ENCODE measurements at places on chromosomes 11 and 22.

DNA sequence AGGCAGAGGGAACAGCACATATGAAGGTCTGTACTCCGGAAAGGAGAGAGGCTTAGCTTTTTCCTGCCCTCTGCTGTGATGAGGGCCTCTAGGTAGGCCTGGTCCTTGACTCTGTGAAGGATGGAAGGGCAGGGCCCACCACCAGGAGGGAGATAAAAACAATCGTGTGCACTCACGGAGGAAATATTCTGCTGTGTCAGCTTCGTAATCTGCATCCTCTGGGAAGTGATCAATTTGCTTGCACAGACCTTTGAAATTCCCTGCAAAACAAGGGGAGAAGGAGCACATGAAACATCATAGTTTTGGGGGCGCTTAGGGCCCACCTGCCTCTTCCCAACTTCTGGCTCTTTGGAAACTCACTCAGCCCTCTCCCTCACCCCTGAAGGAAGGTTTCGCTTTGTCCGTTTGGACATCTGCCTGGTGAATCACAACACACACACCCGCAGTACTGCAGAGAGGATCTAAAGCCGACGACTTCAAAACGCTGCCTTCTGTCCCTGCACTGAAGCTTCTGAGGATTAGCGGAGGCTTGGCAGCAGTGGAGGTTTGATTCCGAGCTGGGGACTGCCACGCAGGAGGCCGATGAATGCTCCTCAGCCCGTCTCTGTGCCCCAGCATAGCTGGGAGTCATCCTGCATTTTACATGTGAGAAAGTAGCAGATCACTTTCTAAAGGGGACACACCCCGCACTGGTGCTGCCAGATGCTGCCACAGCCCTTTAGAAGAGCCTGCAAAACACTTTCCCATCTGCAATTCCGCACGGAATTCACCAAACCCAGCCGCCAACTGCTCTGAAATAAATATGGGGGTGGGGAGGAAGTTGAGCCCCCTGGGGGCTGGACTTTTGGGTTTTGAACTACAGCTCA lies 58.6 kb upstream of the EIF3D start:
- no peak for DNase-seq

DNA sequence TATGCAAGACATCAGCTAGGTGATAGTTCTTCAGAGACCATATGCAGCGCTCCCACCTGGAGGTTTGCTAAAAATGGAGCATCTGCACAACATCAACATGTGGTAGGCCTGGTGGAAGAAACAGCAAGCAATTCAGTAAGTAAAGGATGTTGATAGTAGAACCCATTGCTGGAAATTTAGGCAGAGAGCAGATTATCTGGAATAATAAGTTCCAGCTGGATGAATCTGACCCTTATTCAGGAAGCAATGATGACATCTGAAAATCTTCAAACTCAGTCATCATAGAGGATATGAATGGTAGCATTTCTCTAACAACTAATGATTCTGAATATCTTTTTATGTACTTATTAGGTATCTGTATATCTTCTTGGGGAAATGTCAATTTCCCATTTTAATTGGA lies 225.2 kb upstream of the ANO3 start:
- no peak for DNase-seq

DNA sequence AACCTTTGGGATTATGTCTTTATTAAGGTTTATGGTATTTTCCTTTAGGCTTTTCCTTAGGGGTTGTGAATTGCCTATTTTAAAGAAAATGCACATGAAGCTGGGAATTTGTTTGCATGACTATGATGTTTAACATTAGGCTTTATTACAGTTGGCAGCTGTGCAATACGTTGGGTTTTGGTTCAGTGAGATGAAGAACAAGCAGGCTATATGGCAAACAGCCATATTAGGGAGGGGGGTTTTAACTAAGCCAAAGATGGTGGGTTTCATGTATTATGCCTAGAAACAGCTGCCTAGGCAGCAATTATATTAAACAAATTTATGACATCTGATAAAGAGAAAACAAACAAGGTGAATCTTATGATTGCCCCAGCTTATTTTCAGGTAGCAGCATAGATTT lies 880.8 kb downstream of the FAM181B start:
- no peak for DNase-seq

- no peak for DNase-seq
These were observed 35.0 kb downstream of the SGSM3 start for GRCh38 chr22:40405178-40406062.

GRCh38 chr11:4068962-4069361 lies 25.6 kb upstream of the RRM1 start:
- no peak for DNase-seq

DNA sequence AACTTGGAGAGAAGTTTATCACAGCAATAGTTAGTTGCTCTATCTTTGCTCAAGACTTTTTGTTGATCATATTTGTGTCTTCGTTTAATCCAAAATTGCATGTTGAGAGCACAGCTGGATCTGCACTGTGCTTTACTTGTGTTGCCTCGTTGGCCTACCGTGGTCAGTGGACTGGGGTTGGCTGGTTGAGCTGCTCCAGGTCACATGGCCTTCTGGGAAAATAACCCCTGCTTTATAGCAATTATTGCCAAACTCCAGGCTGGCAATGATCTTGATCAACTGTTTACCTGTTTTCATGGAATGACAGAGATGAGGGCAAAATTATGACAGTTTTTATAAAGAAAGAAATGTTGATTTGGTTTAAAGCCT lies 5.7 kb upstream of the PLET1 start:
- no peak for DNase-seq

DNA sequence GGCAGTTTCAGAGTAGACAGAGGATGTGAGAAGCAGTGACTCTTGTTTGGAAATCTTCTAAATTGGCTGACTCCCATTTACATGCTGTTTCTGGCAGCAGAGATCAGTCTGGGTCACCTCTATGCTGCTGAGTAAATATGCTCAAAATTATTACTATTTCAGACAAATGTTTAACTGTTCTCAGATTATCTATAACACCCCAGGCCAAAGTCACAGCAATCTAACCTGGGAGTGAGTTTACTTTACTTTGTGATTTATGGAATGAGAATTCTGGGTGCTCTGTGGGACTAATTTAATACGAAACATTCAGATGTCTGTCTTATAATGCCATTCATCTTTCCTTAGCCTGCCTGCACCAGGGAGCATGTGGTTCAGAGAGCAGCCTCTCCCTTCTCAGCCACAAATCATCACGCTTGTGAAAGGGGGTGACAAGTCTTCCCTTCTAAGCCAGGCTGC lies 282.5 kb upstream of the MPPED2 start:
- DNase-seq, result no peak

- no peak for DNase-seq
These were observed 815 bp upstream of the PLCB3 start for GRCh38 chr11:64250415-64251015.

DNA sequence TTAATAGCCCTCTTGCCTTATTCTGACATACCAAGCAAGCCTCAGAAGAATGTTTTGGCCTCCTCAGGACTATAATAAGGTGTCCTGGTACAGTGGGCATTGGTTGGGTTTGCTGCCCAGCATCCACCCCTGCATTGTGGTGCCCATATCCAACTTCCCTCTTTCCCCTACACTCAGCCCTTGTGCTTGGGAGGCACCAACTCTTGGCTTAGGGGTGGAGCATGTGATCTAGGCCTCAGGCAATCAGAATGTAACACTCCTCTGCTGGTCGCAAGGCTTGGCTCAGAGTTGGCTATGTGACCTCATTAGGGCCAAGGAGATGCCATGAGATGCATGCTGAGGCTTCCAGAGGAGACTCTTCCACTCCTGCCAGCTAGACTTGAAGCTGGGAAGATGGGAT lies 123.0 kb downstream of the CSNK2A3 start:
- DNase-seq, result no peak

DNA sequence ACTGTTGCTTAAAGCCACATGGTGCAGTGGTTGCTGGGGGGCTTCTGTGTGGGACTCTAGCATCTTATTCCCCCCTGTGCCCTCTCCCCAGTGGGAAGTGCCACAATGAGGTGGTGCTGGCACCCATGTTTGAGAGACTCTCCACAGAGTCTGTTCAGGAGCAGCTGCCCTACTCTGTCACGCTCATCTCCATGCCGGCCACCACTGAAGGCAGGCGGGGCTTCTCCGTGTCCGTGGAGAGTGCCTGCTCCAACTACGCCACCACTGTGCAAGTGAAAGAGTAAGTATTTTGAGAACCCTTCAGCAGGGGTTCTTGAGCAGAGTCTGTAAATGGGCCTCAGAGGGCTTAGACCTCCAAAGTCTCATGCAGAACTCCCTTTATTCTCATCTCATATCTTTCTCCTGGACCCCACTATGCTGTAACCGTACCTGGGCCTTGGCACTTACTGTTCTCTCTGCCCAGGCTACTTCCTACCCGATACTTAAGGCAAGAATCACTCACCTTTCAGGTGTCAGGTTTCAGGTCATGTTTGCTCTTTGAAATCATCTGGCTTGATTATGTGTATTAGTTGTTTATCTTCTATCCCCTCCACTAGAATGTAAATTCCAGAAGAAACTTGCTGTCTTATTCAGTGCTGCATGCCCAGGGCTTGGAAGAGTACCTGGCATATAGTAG lies 32.4 kb downstream of the PIK3IP1 start:
- no peak for DNase-seq

- DNase-seq, result no peak
These were observed 14.3 kb upstream of the LINC01488 start for GRCh38 chr11:69467196-69467595.

GRCh38 chr11:106216281-106216680 lies 138.8 kb downstream of the AASDHPPT start:
- DNase-seq, result no peak

GRCh38 chr11:20029193-20029592 lies 131.1 kb downstream of the DBX1 start:
- DNase-seq, result no peak

DNA sequence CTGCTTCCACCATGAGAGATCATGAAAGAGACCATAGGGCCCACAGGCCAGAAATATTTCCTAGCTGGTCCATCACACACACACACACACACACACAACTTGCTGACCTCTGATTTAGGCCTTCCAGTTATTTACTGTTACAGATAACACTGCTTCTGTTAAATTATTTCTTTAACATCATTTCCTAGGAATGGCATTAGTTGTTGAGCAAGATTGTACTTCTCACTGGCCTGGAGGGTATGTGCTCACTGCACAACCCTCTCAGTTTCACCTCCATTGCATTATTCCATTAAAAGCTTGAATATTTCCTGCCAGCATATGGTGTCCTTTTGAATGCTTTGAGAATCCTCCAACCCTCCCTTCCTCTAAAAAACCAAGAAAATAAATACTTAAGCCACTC lies 104.4 kb downstream of the MICAL2 start:
- DNase-seq, result no peak

- no peak for DNase-seq
These were observed 44.5 kb downstream of the TRIOBP start for GRCh38 chr22:37741312-37741795.

DNA sequence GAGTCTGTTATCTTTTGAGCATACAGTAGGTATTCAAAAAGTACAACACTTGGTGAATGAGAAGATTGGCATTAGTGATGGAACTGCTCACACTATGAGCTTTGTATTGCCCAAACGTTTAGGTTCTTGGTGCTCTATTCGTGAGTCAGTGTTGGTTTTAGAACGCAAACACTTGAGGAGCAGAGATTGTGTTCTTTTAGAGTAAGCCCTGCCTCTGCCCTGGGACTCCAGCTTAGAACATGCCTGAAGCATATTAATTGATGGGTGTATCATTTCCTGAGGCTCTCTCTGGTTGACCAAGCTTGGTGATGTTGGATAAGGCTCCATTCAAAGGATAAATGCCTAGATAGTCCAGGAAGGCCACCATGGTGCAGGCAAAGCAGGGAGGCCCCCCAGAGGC lies 10.9 kb downstream of the MTNR1B start:
- no peak for DNase-seq

DNA sequence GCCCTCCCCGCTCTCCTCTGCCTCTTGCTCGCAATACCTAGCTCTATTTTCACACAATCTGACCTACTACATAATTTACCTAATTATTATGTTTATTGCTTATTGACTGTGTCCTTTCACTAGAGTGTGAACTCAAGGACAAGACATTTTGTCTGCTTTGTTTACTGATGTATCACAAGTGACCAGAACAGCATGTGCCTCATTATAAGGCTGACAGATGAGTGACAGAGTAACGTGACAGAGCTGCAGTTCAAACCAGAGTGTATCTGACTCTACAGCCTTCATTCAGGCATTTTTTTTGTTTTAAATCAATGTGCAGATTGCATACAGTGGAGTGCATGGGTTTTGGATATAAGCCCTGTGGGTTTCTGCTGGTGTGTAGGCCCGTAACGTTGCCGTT lies 82.0 kb upstream of the RAB1B start:
- DNase-seq, result no peak

GRCh38 chr22:27480487-27480886 lies 321.1 kb downstream of the MN1 start:
- DNase-seq, result no peak

GRCh38 chr22:30217698-30218560 lies 28.6 kb downstream of the LIF start:
- no peak for DNase-seq

DNA sequence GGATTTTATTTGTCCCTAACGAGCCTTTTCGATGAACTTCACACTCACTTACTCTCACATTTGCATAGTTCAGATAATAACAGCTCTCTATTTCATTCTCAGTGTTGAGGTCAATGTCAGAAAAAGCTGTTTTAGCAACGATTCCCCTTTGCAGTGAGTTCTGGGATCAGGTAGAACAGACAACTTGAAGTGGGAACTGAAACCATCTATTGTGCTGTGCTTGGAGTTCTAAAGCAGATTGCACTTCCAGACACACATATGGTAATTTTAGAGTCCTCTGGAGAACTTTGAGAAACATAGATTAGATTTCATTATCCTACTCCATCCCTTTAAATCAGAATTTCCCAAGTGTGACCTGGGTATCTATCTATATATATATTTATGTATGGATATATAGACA lies 124.6 kb upstream of the BLID start:
- no peak for DNase-seq

GRCh38 chr22:25362883-25363240 lies 143.4 kb downstream of the CRYBB2 start:
- DNase-seq, result no peak

- no peak for DNase-seq
These were observed 1.3 kb upstream of the ZDHHC8 start for GRCh38 chr22:20130319-20130718.

- DNase-seq, result no peak
These were observed 44.7 kb upstream of the SERPIND1 start for GRCh38 chr22:20729194-20729593.

GRCh38 chr11:2542406-2542805 lies 97.6 kb downstream of the KCNQ1 start:
- no peak for DNase-seq

DNA sequence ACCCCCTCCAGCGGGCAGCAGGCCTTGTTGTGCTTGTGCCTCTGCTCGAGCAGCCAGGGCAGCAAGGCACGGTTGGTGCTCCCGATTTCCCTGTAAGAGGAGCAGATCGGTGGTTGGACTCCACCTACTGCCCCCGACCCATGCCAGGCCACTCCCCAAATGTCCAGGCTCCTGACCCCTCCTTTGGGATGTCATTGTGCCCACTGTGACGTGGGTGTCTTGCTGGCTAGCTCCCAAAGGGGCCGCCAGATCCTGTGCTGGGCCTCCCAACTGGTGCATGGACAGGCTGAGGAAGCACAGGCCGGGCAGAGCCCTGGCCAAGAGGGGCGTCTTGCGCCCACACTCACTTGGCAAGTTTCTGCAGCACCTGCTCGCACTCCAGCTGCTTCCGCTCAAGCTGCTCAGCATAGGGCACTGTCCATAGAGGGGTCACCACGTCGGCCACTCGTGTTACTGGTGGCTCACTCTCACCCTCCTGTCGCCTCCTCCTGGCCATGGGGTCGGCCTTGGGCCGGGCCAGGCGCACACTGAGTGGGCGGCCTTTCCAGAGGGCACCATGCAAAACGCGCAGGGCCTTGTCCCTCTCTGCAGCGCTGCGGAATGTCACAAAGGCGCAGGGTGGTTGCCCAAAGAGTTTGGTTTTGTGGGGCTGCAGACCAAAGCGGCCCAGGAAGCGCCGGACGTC lies at the start of gene RANBP1:
Gene RANBP1, plus strand, starts transcription at position 414 of the 685 bp plus-strand sequence. Its CDS starts 81 bp downstream, at position 495.
- no peak for DNase-seq

- DNase-seq, result no peak
These were observed 76.0 kb downstream of the ST3GAL4 start for GRCh38 chr11:126431401-126432064.

Measured in activated CD4-positive, CD25-positive, alpha-beta regulatory T cell treated with anti-CD3 and anti-CD28 coated beads, Interleukin-2, amount 50 U/mL, for 72 hours (primary cell).